SJCRH30 (cell line): ENCODE measurements at places on chromosomes 3 and 15.

DNA sequence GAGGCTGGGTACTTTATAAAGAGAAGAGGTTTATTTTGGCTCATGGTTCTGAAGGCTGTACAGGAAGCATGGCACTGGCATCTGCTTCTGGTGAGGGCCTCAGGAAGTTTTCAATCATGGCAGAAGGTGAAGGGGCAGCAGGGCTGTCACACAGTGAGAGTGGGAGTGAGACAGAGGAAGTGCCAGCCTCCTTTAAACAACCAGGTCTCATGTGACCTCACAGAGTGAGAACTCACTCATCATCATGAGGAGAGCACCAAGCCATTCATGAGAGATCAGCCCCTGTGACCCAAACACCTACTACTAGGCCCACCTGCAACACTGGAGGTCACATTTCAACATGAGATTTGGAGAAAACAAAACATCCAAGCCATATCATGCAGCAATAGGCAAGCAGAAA lies 9.3 kb upstream of the RFTN1 start:
- no peak for DNase-seq

DNA sequence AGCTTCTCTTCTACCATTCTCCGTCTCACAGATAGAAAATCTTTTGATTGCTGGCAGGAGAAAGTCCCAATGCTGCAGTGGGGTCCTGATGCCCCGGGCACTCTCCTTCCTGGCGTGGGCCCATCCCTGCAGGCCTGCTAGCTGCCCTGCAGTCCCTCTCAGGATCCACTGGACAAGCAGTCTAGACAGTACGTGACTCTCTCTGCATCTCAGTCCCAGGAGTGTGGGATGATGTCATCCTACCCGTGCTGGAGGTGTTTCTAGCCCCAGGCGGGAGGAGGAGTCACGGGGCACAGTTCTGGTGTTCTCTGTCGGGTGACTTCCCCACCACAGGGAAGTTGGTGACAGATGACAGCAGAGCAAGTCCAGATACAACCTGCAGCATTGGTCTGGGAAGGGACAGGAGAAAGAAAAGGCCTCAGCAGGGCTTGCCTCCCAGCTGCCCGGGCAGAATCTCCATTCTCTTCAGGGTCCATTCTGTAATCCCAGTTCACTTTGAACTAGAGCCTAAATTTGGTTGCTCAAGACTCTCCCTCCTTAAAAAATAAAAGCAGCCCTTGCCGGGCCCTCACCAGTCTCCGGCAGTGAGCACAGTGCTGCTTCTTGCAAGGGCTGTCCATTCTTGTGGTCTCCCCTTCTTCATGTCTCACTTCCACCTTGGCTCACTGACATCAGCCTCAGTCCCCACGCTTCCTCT lies 30.6 kb downstream of the SLC28A1 start:
- DNase-seq: peak; percentile 76

DNA sequence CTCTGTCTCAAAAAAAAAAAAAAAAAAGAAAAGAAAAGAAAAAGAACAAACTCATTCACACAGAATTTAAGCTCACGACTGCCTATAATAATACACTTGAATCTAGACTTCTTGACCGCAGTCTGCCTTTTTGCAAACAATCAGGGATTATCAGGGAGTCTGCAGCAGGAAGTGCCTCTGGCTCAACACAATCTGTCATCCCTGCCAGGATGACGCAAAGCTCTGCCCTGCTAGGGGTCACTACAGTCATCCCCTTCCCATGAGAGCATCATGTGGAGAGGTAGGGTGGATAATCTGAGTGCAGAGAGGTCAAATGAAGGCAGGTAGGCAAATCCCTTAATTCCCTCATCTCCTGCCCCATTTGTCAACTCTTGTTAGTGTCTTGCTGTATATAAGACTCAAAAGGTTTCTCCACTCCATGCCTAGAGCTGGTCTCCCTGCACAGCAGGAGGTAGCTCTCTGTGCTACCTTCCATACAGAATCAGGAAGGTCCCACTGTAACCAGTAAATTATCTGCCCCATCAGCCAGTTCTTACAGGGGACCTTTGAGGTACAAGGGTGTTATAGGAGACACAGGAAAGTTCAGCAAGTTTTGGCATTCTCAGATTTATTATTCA lies 4.2 kb downstream of the UBAP1L start:
- peak; percentile 72 for DNase-seq

GRCh38 chr3:117036259-117036799 lies 326.8 kb downstream of the TUSC7 start:
- no peak for DNase-seq

DNA sequence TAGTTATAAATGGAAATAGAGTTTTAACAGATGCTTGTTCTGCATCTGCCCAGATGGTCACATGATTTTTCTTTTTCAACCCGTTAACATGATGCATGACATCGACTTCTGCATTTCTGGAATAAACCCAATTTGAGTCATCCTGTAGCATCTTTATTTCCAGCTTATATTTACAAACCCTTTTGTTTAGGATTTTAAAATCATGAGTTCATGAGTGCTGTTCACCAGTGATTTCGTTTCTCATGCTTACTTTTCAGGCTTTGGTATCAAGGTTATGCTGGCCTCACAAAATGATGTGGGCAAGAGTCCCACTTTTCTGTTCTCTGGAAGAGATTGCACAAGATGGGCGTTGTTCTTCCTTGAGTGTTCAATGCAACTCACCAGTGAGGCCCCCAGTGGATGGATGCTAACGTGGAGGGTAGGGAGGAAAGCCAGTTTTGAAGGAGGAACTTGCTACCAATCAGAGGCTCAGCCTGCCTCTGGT lies 5.2 kb downstream of the HRH1 start:
- DNase-seq: no peak

GRCh38 chr3:143311096-143311495 lies 191.5 kb downstream of the CHST2 start:
- DNase-seq: peak; percentile 22

GRCh38 chr3:16350597-16351318 lies 85.7 kb downstream of the OXNAD1 start:
- no peak for DNase-seq

DNA sequence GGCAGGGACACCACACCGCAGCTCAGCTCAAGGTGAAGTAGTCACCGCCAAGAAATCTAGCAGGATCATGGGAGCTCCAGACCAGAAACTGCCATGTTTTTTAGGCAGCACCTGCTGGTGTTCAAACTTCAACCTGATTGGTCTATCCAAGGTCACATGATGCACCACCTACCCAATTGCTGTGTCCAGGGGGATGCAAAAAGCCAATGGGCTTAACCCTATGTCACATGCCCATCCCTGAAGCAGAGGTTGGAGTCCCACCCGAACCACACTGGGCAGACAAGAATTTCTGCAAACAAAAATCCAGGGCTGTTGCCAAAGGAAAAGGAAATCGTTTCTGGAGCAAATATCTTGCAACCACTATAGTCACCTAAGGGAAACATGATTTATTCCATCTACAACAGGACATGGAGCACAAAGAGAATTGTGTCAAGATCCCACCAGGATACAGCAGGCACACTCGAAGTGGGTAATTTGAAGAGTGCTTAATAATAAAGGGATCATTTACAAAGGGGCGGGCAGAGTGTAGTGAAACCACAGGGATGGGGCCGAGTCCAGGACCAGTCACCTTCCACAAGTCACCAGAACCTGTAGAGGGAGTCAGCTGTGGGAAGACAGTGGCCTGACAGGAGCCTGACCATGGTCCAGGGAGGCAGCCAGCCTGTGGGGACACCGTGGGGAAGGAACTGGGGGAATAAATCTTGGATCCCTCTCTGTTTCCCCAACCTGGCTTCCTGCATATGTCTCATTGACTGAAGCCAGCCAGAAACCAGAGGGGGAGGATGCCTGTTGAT lies 34.2 kb upstream of the TSEN2 start:
- DNase-seq: no peak

DNA sequence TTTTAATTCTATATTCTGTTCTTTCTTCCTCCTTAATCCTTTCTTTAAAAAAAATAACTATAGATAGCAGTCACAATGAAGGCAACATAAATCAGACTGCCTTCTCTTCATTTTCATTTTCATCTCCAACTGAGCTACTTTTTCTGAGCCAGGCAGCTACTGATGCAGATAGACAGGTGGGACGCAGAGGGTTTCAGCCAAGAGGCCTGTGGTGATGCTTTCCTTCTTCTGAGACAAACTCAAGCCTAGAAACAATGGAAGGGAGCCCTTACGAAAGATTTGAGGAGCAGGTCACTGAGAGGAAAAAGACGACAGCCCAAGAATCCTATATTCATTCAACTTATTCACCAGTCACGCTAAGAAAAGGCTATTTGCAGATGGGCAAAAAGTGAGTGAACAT lies 220.0 kb upstream of the MLF1 start:
- DNase-seq: no peak

GRCh38 chr15:41048397-41048796 lies 67.7 kb downstream of the INO80 start:
- no peak for DNase-seq

GRCh38 chr15:74642348-74642733 lies 26.7 kb downstream of the CLK3 start:
- DNase-seq: no peak

DNA sequence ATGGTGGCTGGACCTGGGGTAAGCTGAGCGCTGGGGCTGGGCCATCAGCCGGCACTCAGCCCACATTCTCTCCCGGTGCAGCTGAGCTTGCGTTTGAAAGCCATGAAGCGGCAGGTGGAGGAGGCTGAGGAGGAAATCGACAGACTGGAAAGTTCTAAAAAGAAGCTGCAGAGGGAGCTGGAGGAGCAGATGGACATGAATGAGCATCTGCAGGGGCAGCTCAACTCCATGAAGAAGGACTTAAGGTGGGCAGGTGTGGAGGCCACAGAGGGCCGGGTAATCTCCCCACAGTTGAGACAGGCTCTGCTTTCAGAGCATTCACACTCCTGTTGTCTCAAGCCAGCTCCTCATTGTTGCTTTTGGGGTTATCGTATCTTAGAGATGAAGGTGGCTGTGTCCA lies 45.7 kb upstream of the MYZAP start:
- peak; percentile 27 for DNase-seq

GRCh38 chr3:50602595-50603191 lies 8.9 kb downstream of the CISH start:
- no peak for DNase-seq

GRCh38 chr3:66655044-66655443 lies 154.2 kb upstream of the LRIG1 start:
- no peak for DNase-seq

- no peak for DNase-seq
Measured at GRCh38 chr3:135083179-135083578, 288.1 kb downstream of the EPHB1 start.

- DNase-seq: no peak
Measured at GRCh38 chr3:7964899-7965298, 536.7 kb upstream of the LMCD1 start.

- peak; percentile 36 for DNase-seq
Measured at GRCh38 chr15:78322243-78322642, 17.9 kb upstream of the CRABP1 start.

- DNase-seq: peak; percentile 14
Measured at GRCh38 chr3:69250014-69250413, 127.6 kb upstream of the LMOD3 start.

DNA sequence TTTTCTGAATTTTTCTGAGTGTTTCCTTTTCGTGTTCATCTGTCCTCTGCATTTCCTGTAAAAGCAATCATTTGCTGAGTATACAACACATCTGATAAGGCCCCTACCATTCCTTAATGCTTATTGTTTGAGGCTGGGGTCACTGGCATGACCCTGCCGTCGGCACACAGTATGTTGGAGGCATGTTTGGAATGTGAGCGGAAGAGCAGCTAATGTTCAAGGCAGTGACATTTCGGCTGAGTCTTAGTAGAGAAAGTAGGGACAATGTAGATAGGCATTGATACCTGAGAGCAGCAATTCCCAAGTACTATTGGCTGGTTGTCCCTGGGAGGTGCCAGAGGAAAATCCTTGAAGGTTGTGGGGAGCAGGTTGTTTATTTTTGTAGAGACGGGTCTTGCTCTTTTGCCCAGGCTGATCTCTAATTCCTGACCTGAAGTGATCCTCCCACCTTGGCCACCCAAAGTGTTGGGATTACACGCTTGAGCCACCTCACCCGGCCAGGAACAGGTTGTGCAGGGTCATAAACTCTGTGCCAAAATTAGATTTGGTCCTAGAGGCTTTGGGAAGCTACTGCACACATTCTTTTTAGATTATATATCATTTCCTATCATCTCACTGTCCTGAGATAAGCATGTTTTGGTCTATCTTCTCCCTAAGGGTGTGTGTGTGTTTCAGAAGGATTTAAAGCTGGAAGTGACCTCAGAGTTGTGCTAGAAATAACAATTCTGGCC lies 13.5 kb downstream of the PTPN23 start:
- peak; percentile 73 for DNase-seq

- no peak for DNase-seq
Measured at GRCh38 chr3:16286161-16286560, 21.1 kb downstream of the OXNAD1 start.

- no peak for DNase-seq
Measured at GRCh38 chr3:20741381-20741780, 555.4 kb upstream of the SGO1 start.

- DNase-seq: no peak
Measured at GRCh38 chr3:59178698-59179097, 128.9 kb upstream of the CFAP20DC start.

DNA sequence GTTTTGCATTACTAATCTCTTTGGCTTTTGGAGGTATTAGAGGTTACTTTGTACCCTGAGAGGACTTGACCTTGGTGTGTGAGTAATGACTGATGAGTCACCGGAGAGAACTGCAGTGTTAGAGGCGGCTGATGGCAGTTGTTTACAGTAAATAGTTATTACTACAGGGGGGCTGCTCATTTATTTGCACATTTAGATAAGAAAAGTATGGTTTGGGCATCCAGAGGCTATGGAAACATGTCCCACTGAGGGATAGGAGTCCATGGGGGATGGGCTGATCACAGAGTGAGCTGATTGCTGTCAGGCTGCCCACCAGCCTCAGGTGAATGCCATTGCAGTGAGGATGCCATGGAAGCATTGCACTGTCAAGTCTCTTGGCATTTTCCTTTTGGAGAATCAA lies 17.3 kb upstream of the STAC start:
- no peak for DNase-seq

GRCh38 chr15:70936326-70936725 lies 43.7 kb downstream of the LRRC49 start:
- DNase-seq: peak; percentile 15

GRCh38 chr15:40762919-40763800 lies 708 bp upstream of the GCHFR start:
- DNase-seq: peak; percentile 83

- no peak for DNase-seq
Measured at GRCh38 chr3:14401692-14402303, 608 bp upstream of the SLC6A6 start.

GRCh38 chr3:52441772-52442332 lies 3.1 kb downstream of the SEMA3G start:
- no peak for DNase-seq

GRCh38 chr15:28992336-28992864 lies 106.6 kb downstream of the APBA2 start:
- DNase-seq: no peak

- DNase-seq: peak; percentile 39
Measured at GRCh38 chr3:42539871-42540714, 37.6 kb downstream of the VIPR1 start.
